ENCODE measurements at places on chromosomes 5 and 9. TPM values are rescaled to one million over a fixed set of nuclear protein-coding genes. Genes with fewer than 3 reads are reported as not detected.

GRCh38 chr9:109780453-109781033 is 545 bp downstream of the PALM2AKAP2 start:
- peaks cover 15% of the 10 kb centered on the region for H3K4me1 ChIP-seq
- H3K4me3 ChIP-seq = peak overlapping the region; percentile 50
- no peak for DNase-seq
- no peaks in the 10 kb centered on the region for H3K36me3 ChIP-seq
- peaks cover 5% of the 10 kb centered on the region for H3K27me3 ChIP-seq

Gene NDST1
- 74.8 TPM for total RNA-seq

- H3K4me3 ChIP-seq = no peak overlapping the region
- peaks cover 29% of the 10 kb centered on the region for H3K4me1 ChIP-seq
- H3K27me3 ChIP-seq = no peaks in the 10 kb centered on the region
- no peaks in the 10 kb centered on the region for H3K36me3 ChIP-seq
Measured at GRCh38 chr9:134210908-134211810, 46.8 kb upstream of the RNU6ATAC start.

GRCh38 chr5:66818935-66819328 is 222.7 kb downstream of the MAST4 start:
- no peak overlapping the region for H3K4me3 ChIP-seq
- H3K36me3 ChIP-seq = no peaks in the 10 kb centered on the region
- DNase-seq = no peak
- H3K4me1 ChIP-seq = no peaks in the 10 kb centered on the region
- no peaks in the 10 kb centered on the region for H3K27me3 ChIP-seq
- no peak overlapping the region for H3K27ac ChIP-seq

DNA sequence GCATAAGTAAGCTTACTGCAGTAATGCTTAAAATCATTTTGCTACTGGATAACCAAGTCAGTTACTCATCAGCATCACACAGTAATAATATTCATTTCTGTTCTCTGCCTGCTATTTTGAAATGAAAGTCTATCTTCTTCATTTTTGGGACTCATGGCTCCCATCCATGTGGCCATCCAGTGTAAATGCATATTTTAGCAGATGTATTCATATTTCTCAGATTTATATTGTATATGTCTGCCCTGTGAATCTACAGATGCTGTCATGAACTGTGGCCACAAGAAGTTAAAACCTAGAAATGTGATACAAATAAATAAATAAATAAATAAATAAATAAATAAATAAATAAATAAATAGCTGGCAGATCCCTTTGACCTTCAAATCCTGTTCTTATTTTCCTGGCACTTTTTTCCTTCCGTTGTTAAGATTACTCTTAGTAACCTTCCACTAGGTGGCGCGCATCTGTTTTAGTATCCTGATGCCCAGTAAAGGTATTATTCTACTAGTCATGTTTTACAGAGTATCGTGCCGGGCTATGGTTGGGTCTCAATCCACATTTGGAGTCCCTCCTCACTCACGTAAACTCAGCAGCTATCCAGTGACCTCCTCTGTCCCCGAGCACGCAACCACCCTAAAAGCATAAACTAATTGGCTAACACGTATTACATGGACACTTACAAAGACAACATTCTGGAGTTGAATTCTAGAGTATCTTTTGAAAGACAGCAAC is 79.2 kb upstream of the IL7R start:
- peak; percentile 65 for DNase-seq
- no peaks in the 10 kb centered on the region for H3K27me3 ChIP-seq
- no peaks in the 10 kb centered on the region for H3K36me3 ChIP-seq

GRCh38 chr9:121773286-121773953 is 122.0 kb downstream of the DAB2IP start:
- H3K27ac ChIP-seq = no peak overlapping the region
- no peaks in the 10 kb centered on the region for H3K4me1 ChIP-seq
- peak; percentile 47 for DNase-seq
- H3K36me3 ChIP-seq = peaks cover 87% of the 10 kb centered on the region

- H3K4me3 ChIP-seq = no peak overlapping the region
- H3K4me1 ChIP-seq = no peaks in the 10 kb centered on the region
- H3K36me3 ChIP-seq = no peaks in the 10 kb centered on the region
- H3K27me3 ChIP-seq = no peaks in the 10 kb centered on the region
Measured at GRCh38 chr5:57383093-57383861, 99.3 kb downstream of the ACTBL2 start.

- H3K27ac ChIP-seq = peak overlapping the region; percentile 89
- no peaks in the 10 kb centered on the region for H3K27me3 ChIP-seq
- H3K4me1 ChIP-seq = peaks cover 63% of the 10 kb centered on the region
Measured at GRCh38 chr9:120934281-120934680, 7.7 kb upstream of the TRAF1 start.

Gene COL23A1
- 0.36 TPM for total RNA-seq

DNA sequence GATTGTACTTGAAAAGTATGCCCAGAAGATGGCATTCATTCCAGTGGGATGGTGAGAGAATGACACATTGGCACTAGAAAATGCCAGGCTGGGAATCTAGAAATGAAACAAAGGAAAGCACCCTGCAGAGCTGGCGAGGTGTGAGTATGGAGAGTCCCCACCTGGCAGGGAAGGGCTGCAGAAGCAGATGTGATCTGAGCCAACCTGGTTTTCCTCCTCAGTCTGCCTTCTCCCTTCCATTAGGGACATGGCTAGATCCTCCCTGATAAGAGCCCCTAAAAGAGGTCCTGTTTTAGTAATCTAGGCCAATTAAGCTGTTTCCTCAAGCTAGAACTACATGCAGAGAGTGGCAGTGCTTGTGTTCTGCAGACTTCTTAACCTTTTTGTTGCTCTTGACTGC is 24.7 kb upstream of the TNFSF15 start:
- no peak for DNase-seq
- H3K27me3 ChIP-seq = no peaks in the 10 kb centered on the region
- no peaks in the 10 kb centered on the region for H3K4me1 ChIP-seq
- H3K27ac ChIP-seq = no peak overlapping the region

- H3K4me1 ChIP-seq = peaks cover 20% of the 10 kb centered on the region
- no peak overlapping the region for H3K4me3 ChIP-seq
- H3K36me3 ChIP-seq = no peaks in the 10 kb centered on the region
- DNase-seq = no peak
- H3K27ac ChIP-seq = peak overlapping the region; percentile 25
Measured at GRCh38 chr9:68844157-68844556, 139.1 kb downstream of the PIP5K1B start.

- H3K36me3 ChIP-seq = no peaks in the 10 kb centered on the region
- no peak for DNase-seq
- no peaks in the 10 kb centered on the region for H3K4me1 ChIP-seq
- H3K27me3 ChIP-seq = no peaks in the 10 kb centered on the region
Measured at GRCh38 chr9:3823842-3824475, 298.2 kb upstream of the RFX3 start.

DNA sequence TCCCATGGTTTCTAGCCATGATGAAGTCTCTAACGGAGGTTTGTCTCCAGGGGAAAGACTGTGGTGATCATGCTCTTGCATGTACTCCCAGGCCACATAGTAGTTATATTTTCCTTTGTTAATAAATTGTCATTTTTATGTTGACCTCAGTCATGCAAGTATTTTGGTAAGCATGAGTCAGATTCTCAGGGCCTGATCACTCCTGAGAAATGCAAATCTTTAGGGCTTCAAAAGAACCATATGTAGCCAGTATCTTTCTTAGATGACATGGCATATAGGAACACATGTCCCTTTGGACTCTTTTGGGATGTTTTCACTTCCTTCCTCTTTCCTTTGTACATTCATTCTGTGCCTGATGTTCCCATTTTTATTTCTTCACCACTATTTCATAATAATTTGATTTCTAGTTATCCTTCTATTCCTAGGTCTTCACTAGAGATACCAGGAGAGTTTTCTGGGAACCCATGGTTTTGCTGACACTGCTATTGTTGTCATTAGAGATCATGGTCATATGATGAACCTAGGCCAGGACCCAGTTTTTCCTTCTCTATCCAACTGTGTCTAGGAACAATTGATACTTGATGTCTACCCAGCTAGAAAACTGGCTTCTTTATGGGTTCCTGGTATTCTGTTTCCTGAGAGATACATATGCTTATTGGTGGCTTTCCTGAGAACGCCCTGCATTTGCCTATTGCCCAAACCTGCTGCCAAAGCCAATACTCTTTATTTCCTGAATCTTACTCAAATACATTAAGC is 248.1 kb upstream of the NREP start:
- H3K36me3 ChIP-seq = no peaks in the 10 kb centered on the region
- H3K27ac ChIP-seq = no peak overlapping the region
- DNase-seq = no peak
- no peaks in the 10 kb centered on the region for H3K4me1 ChIP-seq
- no peaks in the 10 kb centered on the region for H3K27me3 ChIP-seq

- no peaks in the 10 kb centered on the region for H3K36me3 ChIP-seq
- H3K4me3 ChIP-seq = no peak overlapping the region
- DNase-seq = no peak
- no peaks in the 10 kb centered on the region for H3K4me1 ChIP-seq
- no peaks in the 10 kb centered on the region for H3K27me3 ChIP-seq
Measured at GRCh38 chr5:112491257-112491656, 72.2 kb upstream of the EPB41L4A start.

DNA sequence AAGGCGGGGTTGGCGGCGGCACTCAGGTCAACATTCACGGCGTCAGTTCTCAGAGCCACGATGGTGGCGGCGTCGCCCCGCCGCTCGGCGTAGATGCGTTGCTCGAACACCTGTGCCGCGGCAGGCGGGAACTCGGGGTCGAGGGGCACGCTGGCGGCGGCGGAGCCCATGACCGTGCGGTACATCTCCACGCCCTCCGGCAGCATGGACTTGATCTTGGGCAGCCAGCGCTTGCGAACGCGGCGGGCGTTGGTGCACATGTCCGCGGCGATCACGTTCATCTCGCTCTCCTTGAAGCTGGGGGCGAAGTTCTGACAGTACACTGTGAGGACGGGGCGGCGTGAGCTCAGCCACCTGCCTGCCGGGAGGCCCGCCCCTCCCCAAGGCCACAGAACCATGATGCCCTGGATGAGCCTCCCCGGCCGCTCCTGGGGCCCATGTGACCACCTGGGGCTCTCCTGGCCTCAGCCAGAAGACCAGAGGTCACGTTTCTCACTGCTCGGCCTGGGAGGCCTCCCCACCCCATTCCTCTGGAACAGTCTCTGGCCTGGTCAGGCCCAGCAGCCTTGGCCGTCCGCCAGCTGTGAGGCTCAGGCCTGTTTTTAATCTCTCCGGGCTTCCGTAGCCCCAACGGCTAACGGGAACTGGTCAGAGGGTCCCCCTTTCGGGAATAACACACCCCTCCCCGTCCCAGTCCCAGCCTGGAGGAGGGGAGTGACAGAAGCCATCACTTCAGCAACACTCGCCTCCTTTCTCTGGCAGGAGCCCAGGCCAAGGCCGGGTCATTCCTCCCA is 50.7 kb upstream of the UBAC1 start:
- H3K36me3 ChIP-seq = peaks cover 23% of the 10 kb centered on the region
- H3K4me3 ChIP-seq = no peak overlapping the region
- H3K27me3 ChIP-seq = no peaks in the 10 kb centered on the region
- peak; percentile 94 for DNase-seq
- H3K4me1 ChIP-seq = peaks cover 46% of the 10 kb centered on the region

Measured in sigmoid colon (tissue), 7 donors.